CD4-positive, alpha-beta memory T cell (primary cell): ENCODE measurements at places on chromosomes 6 and 20.

- DNase-seq = no peak
Observed at GRCh38 chr6:5782783-5783547, 223.8 kb downstream of the NRN1 start.

DNA sequence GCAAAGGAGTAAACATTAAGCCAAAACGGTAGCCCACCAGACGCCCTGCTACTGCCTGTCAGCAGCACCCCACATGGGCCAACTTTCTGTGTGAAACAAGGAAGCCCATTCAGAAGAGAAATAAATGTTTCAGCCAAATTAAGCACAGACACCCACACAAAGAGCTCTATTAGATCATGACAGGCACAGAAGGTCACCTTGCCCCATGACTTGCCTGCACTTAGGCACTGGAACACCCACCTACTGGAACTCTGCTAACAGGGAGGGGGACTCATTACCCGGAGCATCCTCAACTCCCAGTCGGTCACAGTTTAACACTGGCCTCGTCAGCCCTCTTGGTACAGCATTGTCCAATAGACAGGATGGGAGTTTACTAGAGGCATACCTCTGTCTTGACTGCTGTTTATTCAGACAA, 31.8 kb downstream of the GFOD1 start:
- no peak for DNase-seq

DNA sequence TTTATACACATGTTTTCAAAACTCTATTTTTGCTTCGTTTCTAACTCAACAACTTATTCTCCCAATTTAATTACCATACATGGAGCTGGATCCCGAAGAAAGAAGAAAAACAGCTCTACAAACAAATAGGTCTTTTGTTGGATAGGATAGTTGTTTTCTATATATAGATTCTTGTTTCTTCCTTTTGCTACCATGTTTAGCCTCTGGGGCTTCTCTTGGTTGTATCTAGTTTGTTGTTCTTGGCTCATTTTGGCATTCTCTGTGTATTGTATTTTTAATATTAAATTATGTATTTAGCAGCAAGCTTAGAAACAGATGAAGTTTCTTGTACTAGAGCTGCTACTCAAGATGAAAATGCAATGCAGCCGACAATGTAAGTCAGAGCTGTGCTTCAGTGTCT, 60.9 kb downstream of the PLCB4 start:
- no peak for DNase-seq

DNA sequence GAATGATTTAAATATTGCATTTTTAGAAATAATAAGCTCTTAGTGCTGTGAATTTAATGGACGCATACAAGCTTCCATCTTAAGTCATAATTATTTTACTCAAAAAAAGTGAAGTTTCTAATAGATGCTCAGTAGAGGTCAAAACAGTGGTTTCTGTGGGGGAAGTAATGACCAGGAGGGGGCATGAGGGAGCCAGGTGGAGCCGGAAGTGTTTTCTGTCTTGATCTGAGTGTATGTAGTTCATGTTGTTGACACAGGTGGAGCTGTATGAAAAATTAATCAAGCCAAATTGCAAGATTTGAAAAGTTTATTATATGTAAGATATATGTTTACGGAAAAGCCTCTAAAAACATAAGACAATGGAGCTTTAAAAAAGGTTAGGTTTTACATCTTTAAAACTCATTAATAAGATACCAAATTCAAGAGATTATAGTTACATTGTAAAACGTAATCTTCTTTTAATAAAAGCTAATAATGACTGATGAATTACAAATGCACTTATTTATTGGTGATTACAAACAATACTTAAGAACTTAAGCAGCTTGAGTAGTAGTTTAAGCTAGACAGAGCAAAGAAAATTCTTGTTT, 68.0 kb downstream of the PLAGL1 start:
- peak; percentile 55 for DNase-seq

DNA sequence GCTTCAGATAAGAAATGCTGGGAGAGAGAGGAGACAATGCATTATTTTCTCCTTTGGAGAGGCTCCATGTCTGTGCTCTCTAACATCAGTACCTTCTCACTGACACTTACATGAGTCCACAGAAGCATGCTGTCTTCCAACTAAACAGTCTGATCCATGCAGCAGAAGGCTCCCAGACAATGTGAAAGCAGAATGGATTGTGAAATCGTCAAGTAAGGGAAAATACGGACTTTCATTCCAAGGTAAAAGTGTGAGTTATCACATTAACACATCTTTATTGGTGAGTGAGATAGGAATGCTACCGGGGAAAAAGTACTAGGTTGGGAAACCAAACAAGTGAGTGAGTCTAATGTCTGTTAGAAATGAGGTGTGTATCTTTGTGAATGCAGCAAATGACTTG, 167.6 kb upstream of the KCNK16 start:
- DNase-seq = no peak

DNA sequence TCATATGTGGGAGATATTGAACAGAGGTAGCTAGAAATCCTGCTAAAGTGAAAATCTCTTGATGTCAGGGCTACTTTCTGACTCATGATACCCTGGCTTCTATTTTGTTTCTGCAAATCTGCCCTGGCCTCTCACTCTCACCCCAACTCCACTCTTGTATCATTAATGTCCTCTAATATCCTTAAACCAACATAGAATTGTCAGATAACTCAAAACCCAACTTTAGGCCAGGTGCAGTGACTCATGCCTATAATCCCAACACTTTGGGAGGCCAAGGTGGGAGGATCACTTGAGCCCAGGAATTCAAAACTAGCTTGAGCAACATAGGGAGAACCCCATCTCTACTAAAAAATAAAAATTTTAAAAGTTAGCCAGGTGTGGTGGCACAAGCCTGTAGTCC, 33.8 kb upstream of the OSTM1 start:
- no peak for DNase-seq

GRCh38 chr6:48568856-48569255, 457.9 kb upstream of the PTCHD4 start:
- no peak for DNase-seq

GRCh38 chr6:1029141-1029540, 282.8 kb upstream of the FOXQ1 start:
- no peak for DNase-seq

- DNase-seq = no peak
Observed at GRCh38 chr6:11329726-11330412, 97.4 kb upstream of the NEDD9 start.

DNA sequence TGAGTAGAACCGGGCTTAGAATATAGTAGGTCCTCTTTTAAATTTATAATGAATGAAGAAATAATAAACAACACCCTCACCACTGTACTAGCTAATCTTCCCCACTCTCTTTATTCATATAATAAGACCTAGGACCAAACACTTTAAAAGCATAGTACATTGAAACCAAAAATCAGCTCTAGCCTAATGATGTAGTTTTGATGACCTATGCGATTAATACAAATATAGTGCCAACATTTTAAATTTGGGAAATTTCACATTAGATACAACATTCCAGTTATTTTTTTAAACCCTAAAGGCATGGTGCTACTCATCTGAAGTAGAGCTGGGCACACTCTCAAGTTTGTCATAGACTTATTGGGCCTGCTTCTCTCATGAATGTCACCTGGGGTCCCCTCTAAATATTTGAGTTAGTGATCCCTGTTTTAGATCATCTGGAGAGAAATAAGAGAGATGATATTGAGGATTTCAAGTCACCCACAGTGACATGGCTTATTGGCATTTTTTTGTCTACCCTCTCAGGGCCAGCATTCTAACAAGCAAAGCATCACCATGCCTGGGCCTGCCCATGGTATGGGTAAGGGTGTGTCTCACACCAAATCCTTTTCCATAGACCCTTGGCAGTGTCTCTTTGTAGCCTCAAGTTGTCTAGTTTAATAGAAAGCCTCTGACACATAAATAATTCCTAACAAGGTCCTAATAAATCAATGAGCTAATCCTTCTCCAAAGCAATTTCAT, 319.8 kb downstream of the HIVEP2 start:
- DNase-seq = no peak

- no peak for DNase-seq
Observed at GRCh38 chr6:713351-713750, 20.4 kb upstream of the EXOC2 start.

DNA sequence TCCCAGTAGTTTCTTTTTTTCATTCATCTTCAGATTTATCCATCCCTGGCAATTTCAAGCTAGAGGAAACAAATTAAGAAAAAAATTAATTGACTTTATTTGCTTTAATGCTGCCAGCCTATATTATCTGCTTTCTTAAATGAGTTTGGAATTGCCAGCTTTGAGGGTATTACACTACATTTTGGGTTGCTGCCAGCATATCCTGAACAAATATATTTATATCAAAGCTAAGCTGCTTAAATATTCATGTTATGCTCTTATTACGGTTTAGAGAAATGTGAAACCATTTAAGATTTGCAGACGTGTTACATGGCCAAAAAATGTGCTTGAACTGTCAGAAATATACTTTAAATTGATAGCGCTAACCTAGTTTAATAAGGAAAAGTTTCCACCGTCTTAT, 59.7 kb downstream of the GRIK2 start:
- DNase-seq = no peak

- no peak for DNase-seq
Observed at GRCh38 chr6:80940976-80941375, 811.5 kb downstream of the TENT5A start.

DNA sequence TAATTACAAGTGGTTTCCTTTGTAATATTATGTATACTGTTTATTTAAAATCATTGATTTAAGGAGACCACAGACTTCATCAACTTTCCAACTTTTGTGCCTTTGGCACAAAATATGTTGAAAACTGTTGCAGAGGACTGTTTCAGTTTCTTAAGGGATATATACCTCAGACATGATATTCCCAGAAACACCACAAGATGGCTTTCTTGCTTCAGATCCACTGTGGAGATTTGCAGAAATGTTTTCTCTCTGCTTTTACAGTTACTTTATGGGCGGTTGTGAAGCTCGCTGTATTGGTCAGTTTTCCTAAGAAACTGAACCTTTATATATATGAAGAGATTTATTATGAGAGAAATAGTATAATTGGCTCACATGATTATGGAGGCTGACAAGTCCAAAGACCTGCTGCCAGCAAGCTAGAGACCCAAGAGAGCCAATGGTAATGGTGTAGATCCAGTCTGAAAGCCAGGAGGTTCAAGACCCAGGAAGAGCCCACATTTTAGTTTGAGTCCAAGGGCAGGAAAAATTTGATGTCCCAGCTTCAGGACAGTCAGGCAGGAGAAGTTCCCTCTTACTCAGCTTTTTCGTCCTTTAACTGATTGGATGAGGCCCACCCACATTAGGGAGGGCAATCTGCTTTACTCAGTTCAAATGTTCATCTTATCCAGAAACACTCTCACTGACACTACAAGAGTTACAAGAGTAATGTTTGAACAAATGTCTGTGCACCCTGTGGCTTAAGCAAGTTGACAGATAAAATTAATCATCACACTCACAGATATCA, 12.8 kb downstream of the ME1 start:
- DNase-seq = no peak

GRCh38 chr20:41151134-41151869, 14.0 kb downstream of the PLCG1 start:
- DNase-seq = no peak

GRCh38 chr6:108945681-108946159, 97.5 kb downstream of the ARMC2 start:
- DNase-seq = no peak

DNA sequence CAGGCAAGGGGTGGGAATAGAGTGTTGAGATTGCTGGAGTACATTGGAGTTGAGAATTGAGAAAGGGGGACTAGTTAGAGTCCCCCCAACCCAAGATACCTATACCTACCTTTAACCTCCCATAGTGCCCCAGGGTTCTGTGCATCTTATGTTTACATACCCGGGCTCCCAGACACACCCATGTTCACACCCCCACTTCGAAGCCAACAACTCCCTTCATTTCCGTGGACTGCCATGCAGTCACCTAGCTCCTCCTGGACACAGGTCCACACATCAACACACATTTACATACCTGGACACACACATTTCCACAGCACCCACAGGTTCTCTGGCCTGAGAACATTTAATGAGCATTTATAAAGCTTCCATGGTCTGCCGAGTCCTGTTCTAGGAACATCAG, 5.1 kb downstream of the TMEM63B start:
- no peak for DNase-seq

- no peak for DNase-seq
Observed at GRCh38 chr20:37526238-37526838, 1.3 kb downstream of the BLCAP start.

DNA sequence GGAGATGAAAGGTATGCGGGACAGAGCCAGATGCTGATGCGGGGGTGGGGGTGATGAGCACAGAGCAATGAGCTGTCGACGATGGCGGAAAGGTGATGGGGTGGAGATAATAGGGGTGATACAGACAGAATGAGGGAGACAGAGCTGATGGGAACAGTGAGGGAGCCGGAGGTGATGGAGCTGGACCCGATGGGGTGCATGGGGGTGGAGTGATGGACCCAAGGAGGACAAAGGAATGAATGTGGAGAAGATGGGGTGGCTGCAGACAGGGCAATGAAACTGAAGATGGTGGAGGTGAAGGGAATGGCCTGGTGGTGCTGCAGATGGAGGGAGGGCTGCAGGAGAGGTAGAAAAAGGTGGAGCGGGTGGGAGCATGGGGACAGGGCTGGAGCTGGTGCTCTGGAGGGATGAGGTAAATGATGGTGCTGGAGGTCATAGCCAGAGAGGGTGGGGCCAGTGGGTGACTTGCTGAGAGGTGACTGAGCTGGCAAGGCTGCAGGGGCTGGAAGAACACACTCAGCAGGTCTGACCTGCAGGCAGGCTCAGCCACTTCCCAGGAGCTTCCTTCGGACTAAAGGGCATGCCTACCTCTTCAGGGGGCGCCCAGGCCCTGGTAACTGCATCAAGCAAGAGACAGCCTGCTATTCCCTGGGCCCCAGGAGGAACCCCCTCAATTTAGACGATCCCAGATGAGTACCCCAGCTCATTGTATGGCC, 6.0 kb upstream of the FOXS1 start:
- DNase-seq = no peak

DNA sequence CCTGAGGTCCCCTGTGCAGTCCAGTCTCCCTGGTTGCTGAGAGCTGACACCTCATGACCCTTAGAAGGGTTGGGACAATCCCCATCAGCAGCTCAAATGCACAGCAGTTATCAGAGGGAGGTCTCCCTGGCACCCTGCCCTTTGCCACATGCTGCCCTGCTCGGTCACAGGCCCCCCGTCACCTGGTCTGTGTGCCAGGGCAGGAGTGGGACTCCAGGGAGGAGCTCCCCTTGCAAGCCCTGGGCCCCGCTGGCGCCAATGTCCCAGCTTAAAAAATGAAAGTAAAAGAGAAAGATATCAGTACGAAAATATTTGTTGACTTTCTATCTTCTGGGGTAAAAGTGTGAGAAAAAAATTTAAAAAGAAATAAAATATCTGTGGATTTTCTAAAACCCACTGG, 68.1 kb upstream of the SLC22A16 start:
- no peak for DNase-seq

DNA sequence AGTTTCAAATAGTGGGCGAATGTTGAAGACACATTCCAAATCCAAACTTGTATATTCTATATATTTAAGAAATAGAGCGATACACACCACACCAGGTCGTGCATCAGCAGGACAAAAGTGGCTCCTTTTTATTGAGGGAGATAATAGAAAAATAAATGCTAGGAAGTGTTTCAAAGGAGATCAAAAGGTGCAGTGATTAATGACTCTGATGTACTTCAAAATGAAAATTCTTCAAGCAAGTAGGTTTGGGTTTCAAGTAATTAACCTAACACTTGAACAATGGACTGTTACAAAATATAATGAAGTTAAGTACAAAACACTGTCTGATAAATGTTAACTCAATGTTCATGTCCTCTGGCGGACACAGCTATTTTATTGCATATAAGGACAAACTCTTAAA, 185.9 kb downstream of the BTBD9 start:
- no peak for DNase-seq

GRCh38 chr6:140193269-140193668, 818.8 kb upstream of the CITED2 start:
- no peak for DNase-seq
